ENCODE measurements at places on chromosomes 7 and 10.

DNA sequence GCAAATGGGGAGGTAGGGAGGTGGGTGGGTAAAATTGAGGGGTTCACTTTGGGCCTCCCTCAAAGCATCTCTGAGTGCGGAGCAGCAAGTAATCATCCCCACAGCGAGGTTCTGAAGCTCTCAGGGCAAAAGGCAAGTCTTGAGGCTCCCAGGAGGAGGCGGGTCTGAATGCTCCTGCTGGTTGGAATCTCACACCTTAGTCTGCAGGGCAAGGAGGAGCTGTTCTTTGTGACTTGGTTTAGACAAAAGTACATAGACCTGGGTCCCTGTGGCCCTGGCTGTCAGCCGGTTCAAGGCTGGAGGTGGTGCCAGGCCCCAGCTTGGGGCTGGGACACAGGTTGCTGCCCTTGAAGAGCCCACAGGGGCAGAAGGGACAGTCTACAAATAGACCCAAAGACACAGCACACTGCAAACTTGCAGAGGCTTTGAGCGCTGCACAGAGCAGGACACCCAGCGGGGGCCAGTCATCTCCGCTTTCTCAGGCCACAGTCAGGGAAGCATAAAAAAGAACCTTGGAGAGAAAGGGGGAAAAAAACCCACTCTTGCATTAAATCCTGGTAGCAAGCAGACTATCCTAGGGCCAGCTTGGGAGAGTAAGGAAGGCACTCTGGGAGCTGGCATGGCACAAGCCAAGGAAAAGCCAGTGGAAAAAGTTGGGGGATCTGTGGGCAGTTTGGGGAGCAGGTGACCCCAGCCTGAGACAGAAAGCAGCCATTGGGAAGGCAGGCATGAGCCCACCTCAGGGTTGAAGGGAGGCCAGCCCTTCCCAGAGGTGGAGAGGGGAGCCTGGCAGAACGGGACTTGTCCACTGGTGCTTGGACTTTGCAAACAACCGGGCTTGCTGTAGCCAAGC is 926 bp upstream of the C10orf71 start:
- no peaks in the 10 kb centered on the region for H3K27me3 ChIP-seq
- no peak overlapping the region for H3K4me3 ChIP-seq
- no peak for DNase-seq
- H3K27ac ChIP-seq: no peak overlapping the region
- H3K4me1 ChIP-seq: peaks cover 23% of the 10 kb centered on the region
- no peaks in the 10 kb centered on the region for H3K36me3 ChIP-seq

DNA sequence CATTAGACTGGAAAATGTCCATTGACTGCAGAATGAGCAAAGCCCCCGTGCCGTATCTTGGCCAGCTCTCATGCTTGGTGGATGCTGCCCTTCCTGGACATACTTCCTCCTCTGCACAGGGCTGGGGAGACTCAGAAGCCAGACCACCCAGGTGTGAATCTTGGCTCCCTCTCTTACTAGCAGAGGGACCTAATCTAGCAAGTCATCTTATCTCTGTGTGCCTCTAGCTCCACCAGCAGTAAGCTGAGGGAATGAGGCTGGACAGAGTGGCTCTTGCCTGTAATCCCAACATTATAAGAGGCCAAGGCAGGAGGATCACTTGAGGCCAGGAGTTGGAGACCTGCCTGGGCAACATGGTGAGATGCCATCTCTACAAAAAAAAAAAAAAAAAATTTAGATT is 173.8 kb upstream of the GHITM start:
- no peaks in the 10 kb centered on the region for H3K4me1 ChIP-seq
- no peaks in the 10 kb centered on the region for H3K36me3 ChIP-seq
- H3K27me3 ChIP-seq: no peaks in the 10 kb centered on the region

DNA sequence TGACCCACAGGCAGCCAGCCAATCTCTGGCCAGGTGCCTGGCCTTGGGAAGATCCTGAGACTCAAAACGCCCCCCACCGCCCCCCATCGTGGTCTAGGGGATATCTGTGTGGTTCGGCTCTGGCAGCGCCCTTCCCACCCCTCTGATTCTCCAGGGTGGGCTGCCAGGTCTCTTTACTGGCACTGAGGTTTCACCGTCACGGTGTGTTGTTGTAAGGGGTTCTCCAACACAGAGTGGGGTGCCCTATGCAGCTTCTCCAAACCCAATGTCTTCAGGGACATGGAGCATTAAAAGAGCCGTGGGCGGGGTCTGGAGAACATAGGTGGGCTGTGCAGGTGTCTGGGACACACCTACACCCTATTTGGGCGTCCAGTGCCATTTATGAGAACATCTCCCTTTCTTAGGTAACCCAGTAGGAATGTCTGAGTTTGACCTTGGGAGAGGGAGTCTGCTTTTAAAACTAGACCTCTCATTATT is 1.5 kb downstream of the MAFK start:
- H3K27ac ChIP-seq: peak overlapping the region; percentile 87
- H3K4me1 ChIP-seq: peaks cover 34% of the 10 kb centered on the region
- DNase-seq: no peak
- peak overlapping the region; percentile 87 for H3K4me3 ChIP-seq
- H3K36me3 ChIP-seq: peaks cover 16% of the 10 kb centered on the region
- H3K27me3 ChIP-seq: no peaks in the 10 kb centered on the region

- no peak overlapping the region for H3K4me3 ChIP-seq
- peaks cover 13% of the 10 kb centered on the region for H3K27me3 ChIP-seq
- no peaks in the 10 kb centered on the region for H3K4me1 ChIP-seq
- no peak overlapping the region for H3K27ac ChIP-seq
- no peaks in the 10 kb centered on the region for H3K36me3 ChIP-seq
These were observed 10.6 kb upstream of the CALU start for GRCh38 chr7:128728598-128728997.

GRCh38 chr7:70098133-70098561 is 499.9 kb downstream of the AUTS2 start:
- H3K4me3 ChIP-seq: no peak overlapping the region
- no peaks in the 10 kb centered on the region for H3K4me1 ChIP-seq
- H3K27ac ChIP-seq: no peak overlapping the region
- peaks cover 2% of the 10 kb centered on the region for H3K36me3 ChIP-seq
- H3K27me3 ChIP-seq: no peaks in the 10 kb centered on the region

- H3K27me3 ChIP-seq: peaks cover 10% of the 10 kb centered on the region
- DNase-seq: no peak
- no peaks in the 10 kb centered on the region for H3K36me3 ChIP-seq
- H3K4me3 ChIP-seq: no peak overlapping the region
These were observed 2.3 kb upstream of the JAKMIP3 start for GRCh38 chr10:132063432-132063831.

GRCh38 chr7:106283831-106284713 is 711 bp downstream of the NAMPT start:
- peak; percentile 62 for DNase-seq
- H3K27ac ChIP-seq: peak overlapping the region; percentile 82
- H3K36me3 ChIP-seq: peaks cover 10% of the 10 kb centered on the region
- peak overlapping the region; percentile 89 for H3K4me3 ChIP-seq
- H3K4me1 ChIP-seq: peaks cover 40% of the 10 kb centered on the region

GRCh38 chr10:116565534-116565933 is 19.8 kb downstream of the PNLIP start:
- H3K4me1 ChIP-seq: no peaks in the 10 kb centered on the region
- no peak for DNase-seq
- H3K27me3 ChIP-seq: no peaks in the 10 kb centered on the region

GRCh38 chr10:86286236-86287109 is 80.1 kb downstream of the GRID1 start:
- no peaks in the 10 kb centered on the region for H3K36me3 ChIP-seq
- H3K4me3 ChIP-seq: no peak overlapping the region
- no peaks in the 10 kb centered on the region for H3K27me3 ChIP-seq
- H3K4me1 ChIP-seq: peaks cover 3% of the 10 kb centered on the region
- H3K27ac ChIP-seq: no peak overlapping the region

GRCh38 chr7:98729121-98729520 is 112.0 kb downstream of the NPTX2 start:
- H3K4me3 ChIP-seq: no peak overlapping the region
- H3K4me1 ChIP-seq: no peaks in the 10 kb centered on the region
- no peak overlapping the region for H3K27ac ChIP-seq
- H3K36me3 ChIP-seq: no peaks in the 10 kb centered on the region

DNA sequence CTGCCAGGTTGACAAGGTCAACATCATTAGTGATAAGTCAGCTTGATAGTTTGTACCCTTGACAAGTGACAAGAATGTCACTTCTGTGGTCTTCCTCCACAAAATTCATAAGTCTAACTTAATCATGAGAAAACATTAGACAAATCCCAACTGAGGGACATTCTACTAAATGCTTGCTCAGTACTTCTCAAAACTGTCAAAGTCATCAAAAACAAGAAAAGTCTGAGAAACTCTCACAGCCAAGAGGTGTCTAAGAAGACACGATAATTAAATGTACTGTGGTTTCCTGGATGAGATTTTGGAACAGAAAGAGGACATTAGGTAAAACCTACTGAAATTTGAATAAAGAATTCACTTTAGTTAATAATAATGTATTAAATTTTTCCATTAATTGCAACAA is 29.8 kb upstream of the SLC16A12 start:
- no peak for DNase-seq
- no peak overlapping the region for H3K27ac ChIP-seq
- H3K4me1 ChIP-seq: no peaks in the 10 kb centered on the region
- H3K36me3 ChIP-seq: no peaks in the 10 kb centered on the region

DNA sequence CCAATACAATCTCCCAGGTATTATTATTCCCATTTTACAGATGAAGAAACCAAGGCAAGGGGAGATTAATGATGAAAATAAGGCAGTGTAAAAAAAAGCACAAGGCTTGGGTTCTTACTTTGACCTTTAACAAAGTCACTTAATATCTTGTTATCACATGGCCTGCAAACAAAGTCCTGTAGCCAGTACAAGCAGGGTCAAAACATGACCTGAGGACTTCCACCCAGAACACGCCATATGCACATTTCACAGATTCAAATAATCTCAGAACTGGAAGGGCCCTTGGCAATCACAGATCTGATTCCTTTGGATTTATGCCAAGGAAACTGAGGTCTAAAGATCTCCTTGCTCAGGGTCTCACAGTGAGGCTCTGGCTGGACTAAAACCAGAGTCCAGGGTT is 162.1 kb downstream of the KCNMA1 start:
- H3K36me3 ChIP-seq: no peaks in the 10 kb centered on the region
- no peak overlapping the region for H3K27ac ChIP-seq
- H3K27me3 ChIP-seq: no peaks in the 10 kb centered on the region
- no peaks in the 10 kb centered on the region for H3K4me1 ChIP-seq

DNA sequence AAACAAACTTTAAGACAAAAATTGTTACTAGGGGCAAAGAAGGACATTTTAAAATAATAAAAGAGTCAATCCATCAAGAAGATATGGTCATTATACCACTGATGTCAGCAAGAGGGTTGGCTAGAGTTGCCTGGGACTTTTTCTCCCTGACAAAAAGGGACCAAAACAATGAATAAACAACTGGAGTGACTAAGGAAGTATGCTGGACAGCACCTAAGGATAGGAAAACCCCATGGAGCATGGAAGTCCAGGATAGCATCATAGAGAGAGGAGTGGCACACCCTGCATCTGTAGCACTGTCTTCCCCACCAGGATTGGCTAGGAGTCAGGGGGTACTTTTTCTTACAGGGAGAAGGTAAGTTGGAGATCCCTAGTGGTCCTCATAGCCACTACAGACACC is 73.5 kb upstream of the MACROH2A2 start:
- no peaks in the 10 kb centered on the region for H3K4me1 ChIP-seq
- no peak overlapping the region for H3K4me3 ChIP-seq
- no peak for DNase-seq
- H3K27ac ChIP-seq: no peak overlapping the region

GRCh38 chr10:72719941-72720592 is 28.1 kb downstream of the MCU start:
- H3K4me3 ChIP-seq: no peak overlapping the region
- no peaks in the 10 kb centered on the region for H3K4me1 ChIP-seq
- H3K27ac ChIP-seq: no peak overlapping the region
- H3K27me3 ChIP-seq: no peaks in the 10 kb centered on the region

GRCh38 chr7:105295596-105296352 is 92.9 kb downstream of the SRPK2 start:
- no peak for DNase-seq
- peak overlapping the region; percentile 53 for H3K27ac ChIP-seq
- H3K4me3 ChIP-seq: no peak overlapping the region

DNA sequence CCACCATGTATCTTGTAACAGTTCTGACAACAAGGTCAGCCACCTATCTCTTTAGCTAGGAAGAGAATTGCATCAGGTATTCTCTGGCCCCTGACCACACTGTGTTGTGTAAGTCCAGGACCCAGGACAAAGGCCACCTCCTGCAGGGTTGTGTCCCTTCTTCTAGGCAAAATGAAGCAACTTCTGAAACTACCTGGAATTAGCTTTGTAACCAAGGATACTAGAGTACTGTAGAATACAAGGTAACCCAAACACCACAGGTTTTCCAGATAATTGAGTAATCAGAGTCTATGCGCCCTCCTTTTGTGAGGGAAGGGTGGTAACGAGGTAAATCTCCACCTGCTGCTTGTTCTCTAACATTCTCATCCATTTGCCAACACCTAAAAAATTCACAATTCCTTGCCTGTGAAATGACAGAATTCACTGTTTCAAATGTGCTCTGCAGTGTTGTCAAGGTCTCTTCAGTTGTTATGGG is 51.7 kb downstream of the SGMS1 start:
- peaks cover 35% of the 10 kb centered on the region for H3K4me1 ChIP-seq
- peaks cover 10% of the 10 kb centered on the region for H3K36me3 ChIP-seq
- H3K27ac ChIP-seq: no peak overlapping the region

DNA sequence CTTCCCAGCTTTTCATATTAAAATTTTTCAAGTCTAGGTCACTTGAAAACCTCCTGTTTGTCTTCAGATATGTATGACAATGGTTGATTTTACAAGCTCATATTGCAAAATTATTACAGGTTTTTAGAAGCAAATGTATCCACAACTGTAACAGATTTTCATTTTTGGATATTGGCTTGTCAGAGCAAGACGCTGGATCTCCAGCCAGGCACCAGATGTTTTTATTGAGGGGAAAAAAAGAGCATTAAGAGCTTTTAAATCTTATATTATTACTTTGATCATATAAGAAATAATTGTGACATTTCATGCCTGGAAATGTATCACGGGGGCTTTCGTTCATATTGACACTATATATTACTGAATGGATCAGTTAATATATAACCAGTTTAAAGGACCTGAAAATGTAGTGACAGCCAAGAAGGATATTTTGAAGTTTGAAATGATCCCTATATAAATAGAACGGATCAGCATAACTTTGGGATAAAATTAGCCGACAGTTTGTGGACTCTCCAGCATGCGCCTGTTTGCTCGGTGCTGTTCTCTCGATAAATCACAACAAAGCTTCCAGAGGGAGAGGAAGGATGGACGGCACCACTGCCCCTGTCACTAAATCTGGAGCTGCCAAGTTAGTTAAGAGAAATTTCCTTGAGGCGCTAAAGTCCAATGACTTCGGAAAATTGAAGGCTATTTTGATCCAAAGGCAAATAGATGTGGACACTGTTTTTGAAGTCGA is at the start of gene ASB4:
ASB4 (plus strand) TSS at position 553 of the 733 bp plus-strand sequence; CDS start at position 582, 29 bp downstream.
- peaks cover 2% of the 10 kb centered on the region for H3K27me3 ChIP-seq
- no peaks in the 10 kb centered on the region for H3K36me3 ChIP-seq
- H3K27ac ChIP-seq: no peak within 1 kb of the TSS
- H3K4me3 ChIP-seq: no peak within 1 kb of the TSS
- H3K4me1 ChIP-seq: no peaks in the 10 kb centered on the region

DNA sequence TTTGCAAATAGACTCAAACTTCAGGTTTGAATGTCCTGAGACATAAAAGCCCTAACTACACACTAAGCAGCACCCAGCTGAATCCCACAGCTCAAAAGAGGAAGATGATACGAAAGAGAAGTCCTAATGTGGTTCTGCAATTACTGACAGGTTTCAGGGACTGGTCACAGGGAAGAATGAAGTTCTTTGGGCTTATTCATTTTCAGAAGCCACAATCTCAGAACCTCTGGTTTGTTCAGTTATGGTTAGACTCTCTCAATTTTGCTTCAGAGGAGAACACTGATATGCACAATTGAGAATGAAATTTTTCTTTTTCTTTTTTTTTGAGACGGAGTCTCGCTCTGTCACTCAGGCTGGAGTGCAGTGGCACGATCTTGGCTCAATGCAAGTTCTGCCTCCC is 94.6 kb upstream of the FAM180A start:
- no peaks in the 10 kb centered on the region for H3K36me3 ChIP-seq
- peaks cover 5% of the 10 kb centered on the region for H3K4me1 ChIP-seq
- H3K27me3 ChIP-seq: no peaks in the 10 kb centered on the region
- no peak overlapping the region for H3K27ac ChIP-seq
